ENCODE measurements at places on chromosomes 13 and 19.

DNA sequence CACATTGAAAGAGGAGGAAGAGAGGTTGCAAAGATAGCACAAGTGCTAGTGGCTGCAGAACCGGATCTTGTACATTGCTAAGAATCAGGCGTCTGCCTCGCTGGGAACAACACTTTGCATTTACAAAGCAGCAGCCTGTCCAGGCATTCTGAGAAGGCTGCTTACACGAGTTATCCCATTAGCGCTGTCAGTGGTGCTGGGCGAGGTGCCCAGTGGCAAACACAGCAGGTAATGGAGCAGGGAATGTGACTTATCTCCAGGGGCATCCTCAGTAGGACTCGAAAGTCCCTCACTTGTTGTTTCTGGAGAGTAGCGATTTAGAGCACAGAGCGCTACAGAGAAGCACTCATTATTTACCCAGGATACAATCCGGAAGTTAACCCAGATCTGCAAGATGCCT is 209.6 kb downstream of the OLFM4 start:
- DNase-seq = no peak

- peak; percentile 39 for DNase-seq
Measured at GRCh38 chr19:58279042-58279924, 528 bp downstream of the ZNF8 start.

DNA sequence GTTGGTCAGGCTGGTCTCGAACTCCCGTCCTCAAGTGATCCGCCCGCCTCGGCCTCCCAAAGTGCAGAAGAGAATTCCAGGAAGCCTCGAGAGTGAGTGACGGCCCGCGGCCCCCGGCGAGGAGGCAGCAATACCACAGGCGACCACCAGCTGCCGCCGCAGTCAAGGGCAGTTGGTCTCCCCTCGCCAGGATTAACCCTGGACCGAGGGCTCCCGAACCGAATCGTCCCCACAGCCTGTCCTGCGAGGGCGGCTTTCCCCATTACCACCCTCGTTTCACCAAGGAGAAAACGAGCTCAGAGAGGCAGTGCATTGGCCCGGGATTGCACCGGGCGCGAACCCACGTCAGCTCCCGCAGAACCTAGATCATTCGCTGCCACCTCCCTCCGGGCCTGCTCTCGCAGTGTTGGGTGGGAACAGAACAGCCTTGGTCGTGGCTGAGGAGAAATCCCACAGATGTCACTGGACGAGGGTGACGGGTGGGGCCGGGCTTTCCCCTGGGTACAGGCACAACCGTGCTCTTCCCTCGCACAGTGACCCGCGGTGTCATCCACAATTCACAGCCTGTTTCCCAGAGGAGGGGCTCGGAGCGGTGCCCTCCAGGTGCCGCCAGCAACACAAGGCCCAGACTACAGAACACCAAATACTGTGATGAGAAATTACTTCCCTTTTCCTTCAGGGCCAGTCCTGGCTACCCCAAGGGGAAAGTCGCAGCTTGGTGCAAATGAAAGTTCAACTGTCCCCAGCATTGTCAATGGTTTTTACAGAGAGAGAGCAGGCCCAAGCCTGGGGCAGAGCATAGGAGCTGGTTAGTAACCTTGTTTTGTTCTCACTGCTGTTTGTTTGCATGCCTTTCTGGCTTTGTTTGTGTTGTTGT is 24.8 kb downstream of the C2CD4C start:
- DNase-seq = no peak

DNA sequence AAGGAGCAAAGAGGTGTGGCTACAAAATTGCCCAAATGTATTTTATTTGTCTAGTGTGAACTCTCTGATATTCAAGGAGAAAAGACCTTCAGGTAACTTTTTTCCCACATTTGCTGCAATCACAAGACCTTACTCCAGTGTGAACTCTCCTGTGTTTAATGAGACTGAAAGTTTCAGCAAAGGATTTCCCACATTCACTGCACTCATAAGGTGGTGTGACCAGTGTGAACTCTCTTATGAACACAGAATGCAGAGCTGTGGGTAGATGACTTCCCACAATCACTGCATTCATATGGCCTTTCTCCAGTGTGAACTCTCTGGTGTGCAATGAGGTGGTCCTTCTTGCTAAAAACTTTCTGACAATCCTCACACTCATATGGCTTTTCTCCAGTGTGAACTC is 16.4 kb downstream of the ZNF814 start:
- no peak for DNase-seq

- no peak for DNase-seq
Measured at GRCh38 chr19:2289714-2290435, 7.9 kb upstream of the PEAK3 start.

GRCh38 chr13:114145256-114145655 is 12.8 kb upstream of the RASA3 start:
- no peak for DNase-seq

- DNase-seq = peak; percentile 2
Measured at GRCh38 chr19:19997656-19998268, 41.5 kb downstream of the ZNF682 start.

DNA sequence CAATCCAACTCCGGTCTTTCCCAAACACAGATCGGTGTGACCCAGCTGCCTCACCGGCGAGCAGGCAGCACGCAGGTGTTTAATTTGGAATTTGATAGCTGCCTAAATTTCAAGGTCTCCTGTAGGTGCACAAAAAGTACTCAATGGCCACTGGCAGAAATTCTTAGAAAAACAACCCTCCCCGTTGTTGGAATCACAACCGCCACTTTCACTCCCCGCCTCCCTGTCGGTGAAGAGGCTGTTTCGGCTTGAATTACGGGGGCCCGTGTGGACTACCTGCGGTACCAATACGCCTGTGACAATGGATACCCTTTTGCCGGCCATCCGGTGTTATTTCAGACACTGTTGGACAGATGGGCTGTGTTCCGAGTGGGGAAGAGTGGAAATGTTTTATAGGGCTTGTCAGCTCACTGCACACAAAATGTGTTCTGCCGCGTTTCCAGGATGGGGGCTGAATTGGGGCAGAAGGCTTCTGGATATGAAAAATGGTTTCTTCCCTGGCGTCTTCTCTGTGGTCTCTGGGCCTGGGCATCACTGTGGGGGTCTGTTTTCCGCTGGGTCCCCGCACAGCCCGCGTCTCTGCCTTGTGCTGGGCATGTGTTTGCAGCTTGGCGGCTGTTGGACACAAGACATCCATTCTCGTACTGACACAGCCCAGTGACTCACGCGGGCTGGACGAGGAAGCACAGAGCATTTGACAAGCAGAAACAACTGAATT is 45.4 kb downstream of the ZIC5 start:
- DNase-seq = no peak

Measured in thymus (tissue), 14 donors.